ENCODE measurements at places on chromosomes 2 and 18.

DNA sequence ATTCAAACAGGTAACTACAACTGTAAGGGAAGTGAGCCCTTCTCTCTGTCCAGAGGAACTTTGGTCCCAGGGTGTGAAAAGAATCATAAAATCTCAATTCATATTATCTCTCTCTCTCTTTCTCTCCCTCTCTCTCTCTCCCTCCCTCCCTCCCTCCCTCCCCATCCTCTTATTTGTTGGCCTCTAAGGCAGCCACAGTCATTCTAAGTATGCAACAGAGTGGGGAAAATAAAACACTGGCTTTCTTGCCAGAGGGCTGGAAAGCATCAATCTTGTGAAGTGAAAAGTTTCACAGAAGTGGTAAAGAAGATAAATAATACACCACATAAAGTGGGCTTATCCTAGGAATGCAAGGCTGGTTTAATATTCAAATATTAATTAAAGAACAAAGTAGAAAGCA is 95.6 kb upstream of the KCNH7 start:
- no peak for DNase-seq

DNA sequence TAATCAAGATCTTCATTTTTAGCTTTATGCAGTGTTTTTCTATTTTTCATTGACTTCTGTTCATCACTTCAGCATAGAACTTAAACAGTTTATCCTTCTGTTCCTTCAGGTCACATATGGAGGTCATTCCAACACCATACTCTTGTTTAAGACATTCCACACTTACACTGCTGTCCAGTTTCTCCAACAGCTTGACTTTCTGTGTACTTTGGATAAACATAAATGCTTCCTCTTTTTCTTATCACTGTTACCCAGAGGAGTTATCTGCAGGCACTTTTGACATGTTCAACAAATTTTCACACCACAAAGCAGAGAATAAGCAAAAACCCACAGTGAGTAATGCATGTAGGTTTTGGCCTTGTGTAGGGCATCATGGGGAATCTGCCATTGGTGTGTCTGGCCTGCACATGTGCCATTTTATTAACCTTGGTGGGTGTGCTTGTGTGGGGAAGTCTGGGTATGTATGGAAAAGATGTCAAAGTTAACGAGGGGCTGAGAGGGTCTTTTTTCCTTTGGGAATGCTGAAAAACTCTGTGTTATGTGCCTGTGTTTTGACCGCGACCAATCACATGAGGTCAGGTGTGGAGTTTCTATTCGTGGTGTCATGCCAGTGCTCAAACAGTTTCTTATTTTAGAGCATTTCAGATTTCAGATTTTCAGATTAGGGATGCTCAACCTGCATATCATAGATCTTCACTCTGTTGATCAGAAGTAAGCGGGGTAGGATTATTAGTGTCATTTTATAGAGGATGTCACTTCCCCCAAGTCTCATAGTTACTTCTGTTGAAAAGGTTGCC is 53.9 kb upstream of the ACVR1 start:
- DNase-seq: no peak

DNA sequence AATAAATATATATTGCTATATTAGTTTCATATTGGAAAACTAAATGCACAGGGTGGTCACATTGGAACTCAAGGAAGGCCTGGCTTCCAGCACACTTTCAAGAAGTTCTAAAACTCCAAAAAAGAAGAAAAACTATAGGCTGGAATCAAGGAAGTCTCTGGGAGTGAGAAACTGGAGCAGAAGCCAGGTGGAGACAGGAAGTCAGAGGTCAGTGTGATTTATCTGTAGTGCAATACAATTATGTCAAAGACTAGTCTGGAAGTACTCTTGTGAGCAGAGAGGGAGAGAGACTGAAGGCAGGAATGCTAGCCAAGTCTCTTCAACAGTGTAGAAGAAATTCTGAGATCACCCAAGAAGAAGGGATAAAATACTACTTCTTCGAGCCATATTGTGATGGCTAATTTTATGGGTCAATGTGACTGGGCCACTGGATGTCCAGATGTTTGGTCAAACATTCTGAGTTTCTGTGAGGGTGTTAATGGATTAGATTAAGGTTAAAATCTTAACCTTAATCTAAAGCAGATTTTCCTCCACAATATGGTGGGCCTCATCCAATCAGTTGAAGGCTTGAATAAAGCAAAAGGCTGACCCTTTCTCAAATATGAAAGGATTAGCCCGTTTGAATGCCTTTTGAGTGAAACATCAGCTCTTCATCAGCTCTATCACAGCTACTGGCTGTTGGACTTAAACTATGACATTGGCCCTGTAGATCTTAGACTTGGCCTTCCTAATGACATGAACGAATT is 208.0 kb downstream of the TDRD15 start:
- no peak for DNase-seq

DNA sequence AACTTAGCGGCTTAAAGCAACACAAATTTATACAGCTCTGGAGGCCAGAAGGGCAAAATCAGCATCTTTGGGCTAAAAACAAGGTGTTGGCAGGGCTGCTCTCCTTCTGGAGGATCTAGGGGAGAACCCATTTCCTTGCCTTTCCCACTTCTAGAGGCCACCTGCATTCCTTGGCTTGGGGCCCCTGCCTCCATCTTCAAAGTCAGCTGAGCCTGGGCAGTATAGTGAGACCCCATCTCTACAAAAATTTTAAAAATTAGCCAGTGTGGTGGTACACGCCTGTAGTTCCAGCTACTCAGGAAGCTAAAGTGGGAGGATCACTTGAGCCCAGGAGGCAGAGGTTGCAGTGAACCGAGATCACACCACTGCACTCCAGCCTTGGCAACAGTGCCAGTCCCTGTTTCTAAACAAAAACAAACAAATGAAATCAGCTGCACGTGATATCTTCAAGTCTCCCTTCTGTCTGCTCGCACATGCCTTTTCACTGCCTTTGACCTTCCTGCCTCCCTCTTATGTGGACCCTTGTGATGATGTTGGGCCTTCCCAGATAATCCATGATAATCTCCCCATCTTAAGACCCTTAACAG is 200.6 kb downstream of the ZFP36L2 start:
- no peak for DNase-seq

Data from upper lobe of left lung (tissue), 6 donors.